ENCODE measurements at places on chromosomes 6 and 20.
A peak's percentile ranks its signal among the peaks of the same experiment; 100 is the strongest.

- peak; percentile 3 for DNase-seq
These were observed 121.5 kb downstream of the NCOA3 start for GRCh38 chr20:47623206-47623605.

GRCh38 chr6:126447367-126447766 lies 107.5 kb downstream of the CENPW start:
- no peak for DNase-seq

- DNase-seq, result peak; percentile 61
These were observed 132.2 kb downstream of the GPX5 start for GRCh38 chr6:28657769-28658465.

- no peak for DNase-seq
These were observed 149.4 kb upstream of the MLN start for GRCh38 chr6:33953171-33953570.

DNA sequence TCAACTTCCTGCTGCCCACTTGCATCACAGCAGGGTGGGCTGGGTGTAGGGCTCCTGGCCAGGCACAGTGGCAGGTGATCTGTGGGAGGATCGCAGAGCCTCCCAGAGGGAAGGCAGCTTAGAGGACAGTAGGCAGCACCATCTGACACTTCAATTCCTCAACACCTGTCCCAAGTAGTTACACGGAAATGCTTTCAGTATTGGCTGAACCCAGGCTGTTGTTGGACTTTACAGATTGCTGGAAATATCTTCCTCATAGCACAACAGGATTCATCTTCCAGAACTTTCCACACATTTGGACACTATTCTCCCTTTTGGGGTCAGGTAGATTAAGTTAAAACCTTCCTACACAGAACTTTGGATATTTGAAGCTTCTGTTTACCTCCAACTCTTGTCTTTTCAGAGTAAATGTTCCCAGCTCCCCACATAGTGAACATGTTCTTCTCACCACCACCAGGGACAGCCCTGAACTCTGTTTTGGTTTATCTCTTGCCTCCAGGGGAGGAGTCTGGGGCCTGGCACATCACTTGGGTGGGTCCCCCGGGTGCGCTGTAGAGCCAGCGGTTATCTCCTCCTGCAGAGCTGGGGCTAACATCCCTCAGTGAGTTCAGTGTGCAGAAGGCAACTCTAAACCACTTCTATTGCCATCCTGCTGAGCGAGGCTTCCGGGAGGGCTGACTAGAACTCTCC lies 3.5 kb upstream of the SLC22A2 start:
- no peak for DNase-seq

GRCh38 chr6:12474167-12475140 lies 184.3 kb downstream of the EDN1 start:
- no peak for DNase-seq

DNA sequence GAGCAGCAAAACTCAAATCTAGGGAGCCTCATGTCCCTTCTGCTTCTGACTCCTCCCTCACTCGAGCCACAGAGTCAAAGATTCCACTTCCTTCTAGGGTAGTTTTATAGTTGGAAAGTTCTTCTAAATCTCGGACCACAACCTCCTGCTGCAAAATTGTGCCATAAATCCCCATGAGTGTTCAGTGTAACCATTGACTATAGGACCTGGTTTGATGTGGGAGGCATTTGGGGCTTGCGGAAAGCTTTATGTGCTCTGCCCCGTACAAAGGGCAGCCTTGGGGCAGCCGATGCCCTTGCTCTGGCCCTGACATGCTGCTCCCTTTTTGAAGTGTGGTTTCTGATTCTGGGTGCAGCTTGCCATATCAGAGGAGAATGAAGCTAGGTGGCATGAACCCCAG lies 43.6 kb upstream of the IER3 start:
- DNase-seq, result no peak

DNA sequence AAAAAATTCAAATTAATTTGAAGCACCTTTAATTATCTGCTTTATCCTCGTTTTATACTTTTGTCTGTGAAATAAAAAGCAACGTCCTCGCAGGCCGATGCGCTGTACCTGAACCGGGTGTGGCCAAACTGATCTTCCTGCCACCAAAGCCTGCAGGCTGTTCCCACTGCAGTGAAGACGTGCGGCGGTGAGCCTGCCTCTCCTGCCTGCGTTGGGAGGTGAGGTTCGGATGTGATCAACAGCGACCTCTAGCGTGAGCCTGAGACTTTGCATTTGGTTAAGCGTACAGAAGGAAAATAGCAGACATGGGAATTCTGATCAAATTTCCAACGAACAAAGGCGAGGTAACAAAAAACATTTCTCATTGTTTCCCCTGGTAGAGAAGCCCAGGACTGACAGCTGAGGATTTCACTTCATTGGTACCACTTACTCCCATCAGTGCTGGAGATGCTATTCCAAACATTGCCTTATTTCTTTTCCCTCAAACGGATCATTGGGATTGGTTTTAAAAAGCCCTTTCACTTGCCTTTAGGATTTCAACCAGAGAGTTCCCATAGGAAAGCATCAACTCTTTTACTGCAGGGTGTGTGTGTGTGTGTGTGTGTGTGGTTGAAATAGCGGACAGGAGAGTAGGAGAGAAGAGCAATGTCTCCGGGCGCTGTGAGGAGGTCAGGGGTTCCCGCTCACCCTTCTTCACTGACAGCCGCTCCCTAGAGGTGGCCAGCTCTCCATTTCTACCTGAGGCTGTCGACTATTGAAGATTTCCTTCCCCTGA lies 56.6 kb upstream of the CCN6 start:
- peak; percentile 69 for DNase-seq

- no peak for DNase-seq
These were observed 4.9 kb downstream of the ADGRB3 start for GRCh38 chr6:68639826-68640490.

GRCh38 chr20:33606118-33606771 lies 55.9 kb upstream of the C20orf144 start:
- no peak for DNase-seq

DNA sequence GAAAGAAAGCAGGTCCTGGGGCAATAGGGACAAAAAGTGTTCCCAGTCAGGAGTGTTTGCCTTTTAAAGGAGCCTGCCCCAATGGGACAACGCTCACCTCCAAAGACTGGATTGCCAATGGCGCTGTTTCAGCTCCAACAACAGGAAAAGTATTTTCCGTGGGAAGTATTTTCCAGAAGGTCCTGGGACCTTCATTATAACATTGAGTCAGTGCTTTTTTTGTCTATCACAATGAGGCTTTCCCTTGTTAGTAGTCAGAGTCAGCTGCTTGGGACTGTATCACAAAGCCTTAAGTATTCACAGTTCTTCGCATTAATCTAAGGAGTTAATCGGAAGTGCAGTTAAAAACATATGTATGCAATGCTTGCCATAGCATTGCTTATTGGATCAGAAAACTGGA lies 17.3 kb downstream of the TRAF3IP2 start:
- no peak for DNase-seq

- no peak for DNase-seq
These were observed 42.8 kb downstream of the SLC35B3 start for GRCh38 chr6:8392569-8392968.

GRCh38 chr20:4812641-4813075 lies 90.9 kb downstream of the PRND start:
- no peak for DNase-seq

DNA sequence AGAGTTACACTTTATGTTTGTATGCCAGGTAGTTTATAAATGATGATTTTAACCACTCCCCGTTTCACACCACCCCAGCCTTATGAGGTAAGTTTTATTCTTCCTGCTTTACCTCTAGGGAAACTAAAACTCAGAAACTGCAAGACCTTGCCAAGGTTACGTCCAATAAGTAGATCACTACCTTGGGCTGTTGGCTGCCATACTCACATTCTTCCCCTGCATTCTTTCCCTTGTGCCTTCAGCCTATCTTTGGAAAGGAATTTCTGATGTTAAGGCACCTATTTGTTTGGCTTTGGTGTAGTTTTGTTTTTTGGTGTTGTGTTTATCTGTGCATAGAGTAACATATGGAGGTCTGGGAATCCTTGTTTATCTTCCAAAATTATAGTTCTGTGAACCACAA lies 122.1 kb downstream of the UST start:
- no peak for DNase-seq

- peak; percentile 34 for DNase-seq
These were observed 134.6 kb upstream of the NEDD9 start for GRCh38 chr6:11366934-11367637.

GRCh38 chr6:80605165-80605989 lies 498.9 kb downstream of the BCKDHB start:
- peak; percentile 74 for DNase-seq
